Aorta (tissue), 5 donors: ENCODE measurements at places on chromosomes 1 and 21. TPM values are rescaled to one million over a fixed set of nuclear protein-coding genes. Genes with fewer than 3 reads are reported as not detected.

DNA sequence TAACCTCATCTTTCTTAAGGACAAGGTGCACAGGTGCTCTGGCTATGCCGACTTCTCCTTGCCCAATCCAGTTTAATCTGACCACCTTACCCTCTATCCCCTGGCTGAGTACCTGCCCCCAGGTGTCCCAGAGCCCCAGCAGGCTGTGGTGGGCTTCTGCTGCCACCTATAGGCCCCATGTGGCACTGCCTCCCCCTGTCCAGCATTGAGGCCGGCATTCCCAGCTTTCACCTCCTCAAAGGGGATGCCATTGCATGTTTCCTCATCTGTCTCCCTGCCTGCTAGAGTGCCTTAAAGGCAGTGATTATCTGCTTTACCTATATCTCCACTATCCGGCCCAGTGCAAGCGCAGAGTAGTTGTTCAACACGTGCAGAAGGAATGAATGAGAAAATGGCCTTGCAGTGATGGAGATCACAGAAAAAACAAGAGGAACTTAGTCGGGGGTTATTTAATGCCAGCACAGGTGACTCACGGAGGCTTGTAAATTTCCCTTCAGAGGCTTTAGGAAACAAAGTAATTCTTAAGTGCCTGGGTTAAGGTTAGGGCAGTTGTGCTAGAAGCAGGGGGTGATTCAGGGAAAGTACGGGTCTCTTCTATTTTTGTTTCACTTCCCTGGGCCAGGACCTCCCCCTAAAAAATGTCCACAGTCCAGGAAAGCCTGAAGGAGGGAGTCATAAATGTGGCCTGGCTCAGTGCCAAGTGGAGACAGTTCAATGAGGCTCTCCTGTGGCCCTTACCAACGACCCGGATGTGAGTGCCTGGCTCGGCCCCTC lies 131.8 kb upstream of the NGF start:
- peak; percentile 81 for DNase-seq

- DNase-seq, result no peak
Measured at GRCh38 chr1:23426828-23427227, 2.3 kb upstream of the TCEA3 start.

DNA sequence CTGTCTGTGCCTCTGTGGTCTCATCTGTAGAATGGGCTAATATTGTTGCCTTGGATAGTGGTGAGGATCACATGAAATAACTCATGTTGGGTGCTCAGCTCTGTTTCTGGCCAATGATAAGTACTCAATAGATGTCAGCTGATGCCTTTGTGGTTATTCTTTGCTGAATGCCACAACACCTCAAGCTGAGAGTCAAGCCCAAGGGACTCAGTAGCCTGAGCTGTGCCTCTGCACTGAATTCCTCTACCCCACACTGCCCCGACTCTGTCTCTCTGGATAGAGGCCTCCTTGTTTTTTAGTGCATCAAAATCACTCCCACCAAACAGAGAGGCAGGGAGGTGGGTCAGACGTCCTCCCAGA lies 196.1 kb upstream of the VAMP3 start:
- peak; percentile 17 for DNase-seq

GRCh38 chr1:41898191-41898713 lies 20.5 kb downstream of the HIVEP3 start:
- peak; percentile 73 for DNase-seq

- no peak for DNase-seq
Measured at GRCh38 chr1:154440036-154440804, 35.1 kb downstream of the IL6R start.

GRCh38 chr1:206496131-206496793 lies 11.1 kb upstream of the RASSF5 start:
- DNase-seq, result no peak

GRCh38 chr1:218030846-218031245 lies 254.2 kb upstream of the RRP15 start:
- no peak for DNase-seq

DNA sequence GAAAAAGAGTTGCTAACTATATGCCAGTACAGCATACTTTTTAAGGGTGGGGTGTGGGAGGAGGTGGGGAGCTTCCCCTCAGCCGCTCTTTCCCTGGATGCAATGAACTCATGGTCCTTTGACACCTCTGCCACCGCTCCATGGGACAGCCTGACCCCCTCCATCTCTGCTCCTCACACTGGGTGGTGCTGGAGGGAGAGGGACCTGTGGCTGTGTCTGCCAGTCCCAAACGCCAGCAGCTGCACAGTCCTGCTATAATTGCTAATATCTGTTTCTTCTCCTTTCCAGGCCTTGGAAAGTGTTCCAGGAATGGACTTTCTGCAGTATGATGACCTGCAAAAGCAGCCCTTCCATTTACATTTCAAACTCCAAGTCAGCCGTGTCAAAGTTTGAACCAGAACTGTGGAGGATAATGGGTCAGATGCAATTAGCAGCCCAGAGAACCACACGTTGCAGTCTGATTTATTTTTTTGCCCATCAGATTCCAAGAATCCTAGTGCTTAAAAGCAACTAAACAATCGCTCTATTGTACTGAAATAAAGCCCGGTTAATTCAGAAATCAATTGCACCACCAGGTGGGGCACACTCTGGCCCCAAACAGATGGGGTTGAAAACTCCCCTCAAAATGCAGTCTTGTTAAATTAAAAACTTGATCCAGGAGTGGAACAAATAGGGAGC lies 160.7 kb upstream of the LMO4 start:
- no peak for DNase-seq

DNA sequence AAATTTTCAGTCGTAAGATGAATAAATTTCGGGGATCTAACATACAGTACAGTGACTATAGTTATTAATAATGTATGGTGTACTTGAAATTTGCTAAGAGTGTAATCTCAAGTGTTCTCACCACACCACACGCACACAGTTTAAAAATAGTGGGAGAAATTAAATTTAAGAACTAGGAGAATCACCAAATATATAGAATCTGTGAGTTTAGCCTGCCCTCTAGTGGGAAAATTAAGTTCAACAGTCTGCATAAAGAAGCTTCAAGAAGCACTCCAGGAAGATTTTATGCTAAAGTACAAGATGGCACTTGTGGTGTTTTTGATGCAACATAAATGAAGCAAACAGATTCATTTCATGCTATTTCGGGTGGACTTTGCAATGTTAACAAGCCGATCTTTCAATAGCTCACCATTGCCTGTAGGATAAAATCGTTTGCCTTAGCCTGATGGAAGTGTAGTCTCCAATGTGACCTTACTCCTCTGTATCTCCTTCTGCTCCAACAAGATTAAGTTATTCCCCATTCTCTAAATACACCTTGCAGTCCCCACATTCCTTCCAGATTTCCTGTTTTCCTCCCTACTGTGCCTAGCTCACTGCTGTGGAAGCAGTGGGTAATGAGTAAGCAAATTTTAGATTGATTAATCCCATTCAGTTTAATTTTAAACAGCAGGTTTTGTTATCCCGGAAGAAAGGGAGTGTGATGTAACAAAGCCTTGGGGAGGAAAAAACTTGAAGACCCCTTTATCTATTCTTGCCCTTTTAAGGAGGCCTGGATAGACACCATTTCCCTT lies 8.7 kb upstream of the PIK3C2B start:
- no peak for DNase-seq

- no peak for DNase-seq
Measured at GRCh38 chr21:25583370-25584130, 23.7 kb downstream of the MRPL39 start.

- DNase-seq, result no peak
Measured at GRCh38 chr1:61353797-61354406, 271.5 kb downstream of the NFIA start.

GRCh38 chr1:230794871-230795605 lies 47.9 kb downstream of the CAPN9 start:
- no peak for DNase-seq

DNA sequence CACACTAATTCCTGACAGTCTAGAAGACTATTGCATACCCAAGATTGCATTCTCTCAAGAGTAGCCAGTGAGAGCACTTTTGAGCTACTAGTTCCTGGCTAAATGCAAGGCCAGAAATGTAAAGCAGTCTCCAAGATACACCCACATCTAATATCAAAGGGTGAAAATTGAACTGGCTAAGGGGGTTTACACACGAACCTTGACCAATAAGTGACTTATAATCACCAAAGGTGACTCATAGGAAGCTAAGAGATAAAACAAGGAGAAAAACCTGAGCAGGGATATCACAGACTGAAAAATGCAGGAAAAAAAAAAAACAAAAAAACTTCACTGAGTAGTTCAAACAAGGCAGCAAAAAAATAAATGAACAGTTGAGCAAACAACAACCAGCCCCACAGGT lies 172.2 kb upstream of the RRP15 start:
- DNase-seq, result no peak

DNA sequence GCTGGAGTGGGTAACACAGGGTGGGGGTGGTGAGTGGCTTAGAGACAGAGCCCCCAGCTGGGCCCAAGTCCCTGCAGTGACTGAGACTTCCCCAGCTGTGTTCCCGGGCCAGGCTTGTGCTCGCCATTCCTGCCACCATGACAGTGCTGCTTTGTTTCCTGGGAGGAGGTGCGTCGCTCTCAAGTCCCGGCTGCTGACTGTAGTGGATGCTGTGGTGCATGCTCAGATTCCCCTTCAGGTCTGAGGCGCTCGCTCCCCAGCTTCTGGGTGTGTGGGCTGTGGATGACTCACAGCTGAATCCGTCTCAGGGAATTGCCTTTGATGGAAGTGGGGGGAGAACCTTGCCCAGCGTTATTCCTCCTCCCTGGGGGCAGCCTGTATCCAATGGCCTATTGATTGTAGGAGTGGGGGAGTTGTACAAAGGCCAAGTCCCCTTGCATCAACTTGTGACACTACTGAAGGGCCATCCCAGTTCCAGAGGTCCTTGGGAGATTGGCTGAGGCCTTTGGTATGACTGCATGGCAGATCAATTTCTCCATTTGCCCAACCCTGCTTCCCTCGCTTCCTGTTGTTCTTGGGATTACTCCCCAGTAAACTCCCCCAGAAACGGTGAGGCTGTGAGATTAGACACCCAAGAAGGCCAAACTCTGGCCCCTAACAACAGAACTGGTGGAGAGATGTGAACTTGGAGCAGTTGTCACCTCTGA lies 17.8 kb upstream of the POU3F1 start:
- DNase-seq, result no peak

DNA sequence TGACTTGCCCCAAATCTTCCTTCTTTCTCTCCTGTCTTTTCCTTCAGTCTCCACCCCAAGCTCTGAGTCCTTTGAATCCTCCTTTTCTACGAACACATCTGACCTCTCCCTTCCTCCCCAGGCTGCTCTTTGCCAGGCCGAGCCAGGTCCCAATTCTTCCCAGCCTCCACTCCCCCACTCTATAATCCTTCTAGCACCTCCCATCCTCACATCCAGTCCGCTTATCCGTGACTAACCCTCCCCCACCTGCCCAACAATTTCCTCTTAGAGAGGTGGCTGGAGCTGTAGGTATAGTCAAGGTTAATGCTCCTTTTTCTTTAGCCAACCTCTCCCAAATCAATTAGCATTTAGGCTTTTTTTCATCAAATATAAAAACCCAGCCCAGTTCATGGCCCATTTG lies 9.5 kb upstream of the HPDL start:
- DNase-seq, result no peak

DNA sequence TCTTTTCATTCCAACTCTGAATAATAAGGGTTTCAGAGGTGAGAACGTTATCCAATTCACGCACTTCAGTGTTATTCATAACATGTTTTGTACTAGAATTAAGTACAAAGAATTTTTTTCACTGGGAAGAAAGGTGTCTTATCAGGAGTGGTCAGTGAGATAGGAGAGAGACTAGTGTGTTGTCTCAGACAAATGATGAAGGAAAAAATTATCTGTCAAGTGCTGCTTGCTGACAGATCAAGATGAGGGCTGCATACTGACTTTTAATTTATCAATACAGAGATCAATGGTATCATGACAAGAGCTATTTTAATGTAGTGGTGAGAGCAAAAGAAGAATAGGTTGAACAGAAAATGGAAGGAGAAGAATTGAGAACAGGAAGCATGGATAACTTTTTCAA lies 402.4 kb downstream of the KCNT2 start:
- DNase-seq, result no peak

GRCh38 chr1:178939338-178940067 lies 68.6 kb upstream of the ANGPTL1 start:
- no peak for DNase-seq

GRCh38 chr21:35252831-35253230 lies 203.7 kb upstream of the RUNX1 start:
- no peak for DNase-seq

- DNase-seq, result peak; percentile 80
Measured at GRCh38 chr1:9890224-9890731, 19.8 kb downstream of the CTNNBIP1 start.

- no peak for DNase-seq
Measured at GRCh38 chr21:15947677-15948076, 217.9 kb downstream of the USP25 start.

- DNase-seq, result peak; percentile 31
Measured at GRCh38 chr1:212484701-212485570, 52.2 kb downstream of the NENF start.

DNA sequence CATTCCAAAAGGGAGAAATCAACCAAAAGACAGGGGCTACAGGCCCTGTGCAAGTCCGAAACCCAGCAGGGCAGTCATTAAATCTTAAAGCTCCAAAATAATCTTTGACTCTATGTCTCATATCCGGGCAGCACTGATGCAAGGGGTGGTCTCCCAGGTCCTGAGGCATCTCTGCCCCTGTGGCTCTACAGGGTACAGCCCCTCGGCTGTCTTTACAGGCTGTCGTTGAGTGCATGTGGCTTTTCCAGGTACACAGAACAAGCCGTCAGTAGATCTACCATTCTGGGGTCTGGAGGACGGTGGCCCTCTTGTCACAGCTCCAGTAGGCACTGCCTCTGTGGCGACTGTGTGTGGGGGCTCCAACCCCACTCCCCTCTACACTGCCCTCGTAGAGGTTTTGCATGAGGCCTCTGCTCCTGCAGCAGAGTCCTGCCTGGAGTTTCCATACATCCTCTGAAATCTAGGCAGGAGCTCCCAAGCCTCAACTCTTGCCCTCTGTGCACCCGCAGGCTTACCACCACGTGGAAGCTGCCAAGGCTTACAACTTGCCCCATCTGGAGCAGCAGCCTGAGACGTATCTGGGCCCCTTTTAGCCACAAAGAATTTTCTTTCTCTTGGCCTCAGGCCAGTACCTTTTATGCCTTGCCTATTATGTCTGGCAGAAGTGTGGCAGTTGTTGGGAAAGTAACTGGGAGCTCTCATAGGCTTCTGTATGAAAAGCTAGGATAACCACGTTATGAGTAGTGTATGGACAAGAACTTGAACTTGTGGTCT lies 52.5 kb downstream of the POU2F1 start:
- DNase-seq, result no peak

The ZFYVE9 gene
- total RNA-seq, result 28.8 TPM

The ACTA1 gene
- total RNA-seq, result 1.8 TPM

The CSF3R gene
- total RNA-seq, result 34.7 TPM

The GJA5 gene
- 59.1 TPM for total RNA-seq

The DCST1 gene
- 0.26 TPM for total RNA-seq

The ENO1 gene
- total RNA-seq, result 542 TPM

The CLIC4 gene
- 941 TPM for total RNA-seq

The ALX3 gene
- total RNA-seq, result not detected

The MAP1LC3C gene
- total RNA-seq, result 0.39 TPM

The SPATA17 gene
- total RNA-seq, result 0.32 TPM

The TMCO2 gene
- not detected for total RNA-seq

The STIL gene
- total RNA-seq, result 0.65 TPM

The CR1L gene
- total RNA-seq, result 0.24 TPM

The LRRC3 gene
- 1.6 TPM for total RNA-seq
